ENCODE measurements at places on chromosomes 11 and 22. TPM values are rescaled to one million over a fixed set of nuclear protein-coding genes. Genes with fewer than 3 reads are reported as not detected.
A peak's percentile ranks its signal among the peaks of the same experiment; 100 is the strongest.

Gene GRK3
- 1.9 TPM for polyA plus RNA-seq

Gene OR11H1
- polyA plus RNA-seq: not detected

Gene KCNJ1
- not detected for polyA plus RNA-seq

Gene MRGPRF
- 0.18 TPM for polyA plus RNA-seq

GRCh38 chr11:126159719-126160344, 51.6 kb downstream of the RPUSD4 start:
- no peak for DNase-seq

DNA sequence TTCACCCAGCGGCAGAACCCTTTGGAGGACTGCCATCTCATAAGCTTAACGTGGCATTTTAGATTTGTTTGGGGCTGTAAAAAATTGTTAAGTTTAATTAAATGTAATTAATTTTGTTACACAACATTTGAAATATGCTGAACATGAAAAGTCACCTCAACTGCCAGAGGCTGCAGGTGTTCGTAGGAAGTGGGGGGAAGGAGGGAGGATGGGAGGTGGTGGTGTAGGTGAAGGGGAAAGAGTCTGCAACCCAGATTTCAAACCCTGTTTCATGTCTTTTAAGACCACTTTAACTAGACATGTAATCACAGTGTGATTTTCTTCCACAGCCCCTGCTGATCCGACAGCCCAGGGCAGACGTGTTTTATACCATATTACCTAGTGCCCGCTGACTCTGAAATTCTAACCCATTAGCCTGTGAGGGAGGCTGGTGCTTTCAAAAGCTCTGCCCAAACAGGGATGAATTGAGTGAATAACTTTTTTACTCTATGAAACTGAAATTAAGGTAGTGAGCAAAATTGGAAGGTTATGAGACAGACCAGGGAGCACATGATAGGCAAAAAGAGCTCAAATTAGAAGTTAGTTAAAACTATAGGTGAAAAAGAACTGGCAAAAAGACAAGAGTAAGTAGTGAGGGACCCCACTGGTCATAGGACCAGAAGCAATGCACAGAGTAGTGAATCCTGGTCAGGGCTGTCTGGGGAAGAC, 279.8 kb downstream of the DDX10 start:
- DNase-seq: no peak

DNA sequence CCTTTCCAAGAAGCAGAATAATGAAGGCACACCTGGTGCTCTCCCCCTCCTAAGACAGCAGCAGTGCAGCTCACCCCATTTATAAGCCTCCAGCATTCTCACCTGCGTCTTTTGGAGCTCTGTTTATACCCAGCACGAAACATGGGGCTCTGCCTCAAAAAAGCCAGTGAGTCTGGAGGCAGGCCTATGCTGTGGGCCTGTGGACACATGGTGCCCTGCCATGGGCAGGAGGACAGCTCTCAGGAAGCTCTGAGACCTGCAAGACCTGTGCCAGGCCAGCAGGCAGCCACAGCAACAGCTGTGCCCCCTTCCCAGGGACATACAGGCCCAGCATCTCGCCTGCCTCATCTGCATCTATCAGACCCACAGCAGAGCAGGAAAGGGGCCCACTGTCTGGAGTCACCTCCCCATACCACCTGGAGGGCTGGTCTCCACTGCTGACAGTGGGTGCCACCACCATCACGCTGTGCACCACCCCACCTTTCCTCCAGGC, 64.2 kb downstream of the DGCR2 start:
- DNase-seq: no peak

- DNase-seq: no peak
Measured at GRCh38 chr22:17918840-17919239, 105.5 kb downstream of the MICAL3 start.

DNA sequence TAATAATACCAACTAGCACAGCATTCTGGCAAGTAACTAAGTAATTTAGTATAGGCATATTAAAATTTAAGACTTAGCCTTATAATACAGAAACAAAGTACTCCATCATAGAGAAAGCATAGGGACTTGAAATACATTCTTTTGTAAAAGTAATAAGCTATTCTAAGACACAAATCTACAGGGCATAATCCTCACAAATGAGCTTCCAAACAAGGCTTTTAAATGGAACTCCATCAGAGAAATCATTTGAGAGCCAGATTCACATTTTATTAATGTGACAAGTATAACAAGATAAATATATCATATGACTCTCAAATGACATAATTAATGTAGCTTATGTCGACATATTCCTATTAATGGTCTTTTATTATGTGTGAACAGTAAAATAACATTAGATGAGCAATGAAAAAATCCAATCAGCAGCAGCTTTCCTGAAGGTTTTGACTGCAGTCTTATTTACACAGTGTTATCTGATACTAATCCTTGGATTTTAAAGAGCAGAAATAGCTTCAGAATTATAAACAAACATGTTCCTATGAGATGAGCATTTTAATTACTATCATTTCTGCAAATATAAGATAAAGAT, 241.4 kb downstream of the TTC28 start:
- no peak for DNase-seq

GRCh38 chr11:40445391-40445790, 1014.1 kb downstream of the LRRC4C start:
- DNase-seq: no peak

- no peak for DNase-seq
Measured at GRCh38 chr11:111417011-111417765, 38.1 kb upstream of the POU2AF1 start.

GRCh38 chr11:95161248-95161647, 69.8 kb downstream of the SESN3 start:
- no peak for DNase-seq

DNA sequence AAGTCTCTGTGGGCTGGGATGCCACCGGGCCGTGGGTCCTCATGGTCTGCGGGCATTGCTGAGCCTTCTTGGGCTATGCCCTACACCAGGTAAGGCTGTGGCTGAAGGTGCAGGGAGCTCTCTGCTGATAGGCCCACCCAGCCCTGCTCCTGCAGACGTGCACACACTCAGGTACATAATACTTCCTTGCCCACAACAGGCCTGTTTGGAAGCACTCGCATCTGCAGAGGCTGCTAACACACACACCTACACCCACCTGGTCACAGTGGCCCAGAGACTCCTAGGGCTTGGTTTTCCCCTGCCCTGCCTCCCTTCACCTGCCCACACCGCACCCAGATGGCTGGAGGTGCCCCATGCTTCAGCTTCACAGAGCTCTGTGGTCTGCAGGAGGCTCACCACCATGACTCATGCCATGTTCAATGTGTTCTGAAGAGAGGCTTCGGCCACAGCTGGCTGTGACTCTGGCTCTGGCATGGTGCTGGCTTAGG, 72.8 kb upstream of the KCNQ1OT1 start:
- no peak for DNase-seq

GRCh38 chr11:111456859-111457730, 55.1 kb downstream of the BTG4 start:
- DNase-seq: peak; percentile 4

- DNase-seq: peak; percentile 88
Measured at GRCh38 chr22:20418211-20418788, 19.3 kb downstream of the SCARF2 start.

- no peak for DNase-seq
Measured at GRCh38 chr11:130423541-130424142, 4.8 kb downstream of the ADAMTS8 start.

- DNase-seq: no peak
Measured at GRCh38 chr22:48752451-48753380, 1075.0 kb downstream of the BRD1 start.

GRCh38 chr11:44979543-44980399, 29.1 kb upstream of the TP53I11 start:
- no peak for DNase-seq

DNA sequence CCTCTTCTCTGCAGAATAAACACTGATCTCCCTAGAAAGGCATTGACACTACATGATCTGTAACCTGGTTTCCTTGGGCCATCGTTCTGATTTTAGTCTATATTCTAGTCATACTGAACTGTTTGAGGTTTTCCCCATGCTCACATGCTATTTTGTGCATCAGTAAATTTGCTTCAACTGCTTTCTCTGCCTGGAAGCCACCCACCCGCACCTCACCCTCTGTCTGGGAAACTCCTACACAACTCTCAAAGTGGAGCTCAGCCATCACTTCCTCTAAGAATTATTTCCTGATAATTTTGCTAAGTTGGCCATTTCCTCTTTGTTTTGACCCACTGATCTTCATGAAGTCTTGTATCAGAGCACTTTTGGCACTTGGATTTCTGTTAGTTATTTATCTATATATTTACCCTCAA, 36.1 kb downstream of the MMP20 start:
- no peak for DNase-seq

DNA sequence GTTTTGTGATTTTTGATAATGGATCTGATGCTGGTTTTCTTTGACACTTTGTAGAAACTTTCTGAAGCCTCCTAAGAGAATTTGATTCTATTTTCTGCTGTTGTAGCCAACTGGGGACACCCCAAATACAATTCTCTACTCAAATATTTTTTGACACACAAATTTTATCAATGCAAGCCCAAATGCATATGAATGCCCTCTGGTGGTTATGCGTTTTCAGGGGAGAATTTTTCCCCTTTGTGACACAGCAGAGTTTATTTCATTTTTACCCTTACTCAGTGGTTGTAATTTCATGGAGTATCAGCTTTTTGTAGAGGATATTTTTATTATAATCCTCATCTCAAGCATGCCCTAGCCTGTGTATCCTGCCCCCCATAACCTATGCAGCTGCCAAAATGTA, 44.7 kb upstream of the MTMR2 start:
- no peak for DNase-seq
